ENCODE measurements at places on chromosomes 5 and 9.

DNA sequence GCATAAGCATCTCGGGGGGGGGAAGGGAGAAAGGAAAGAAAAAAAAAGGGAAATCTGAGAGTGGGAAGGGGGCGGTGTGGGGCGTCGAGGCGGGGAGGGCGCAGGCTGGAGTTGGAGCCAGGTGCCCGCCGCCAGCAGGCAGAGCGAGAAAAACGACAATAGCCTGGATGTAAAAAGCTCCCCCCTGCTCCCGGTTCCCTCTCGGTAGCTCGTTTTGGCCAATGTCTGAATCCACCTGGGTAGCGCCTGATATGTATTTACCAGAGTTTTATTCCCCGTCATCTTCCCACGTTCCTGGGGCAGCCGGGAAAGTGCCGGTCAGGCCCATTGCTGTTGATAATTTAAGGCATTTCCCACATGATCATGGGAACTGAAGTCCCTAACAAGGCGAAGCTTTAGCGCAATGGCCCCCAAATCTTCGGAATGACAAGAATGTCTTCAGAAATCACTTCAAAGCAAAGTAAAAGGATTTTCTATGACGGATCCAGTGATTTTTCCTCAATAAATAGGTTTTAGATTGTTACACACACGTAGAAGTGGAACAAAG lies 3.0 kb upstream of the OTP start:
- DNase-seq, result no peak

GRCh38 chr5:181059297-181060230 lies 19.5 kb downstream of the BTNL9 start:
- DNase-seq, result peak; percentile 60

GRCh38 chr5:112686675-112687074 lies 51.0 kb upstream of the APC start:
- DNase-seq, result peak; percentile 66

GRCh38 chr9:36980148-36980974 lies 53.7 kb downstream of the PAX5 start:
- peak; percentile 71 for DNase-seq

GRCh38 chr9:18861609-18862544 lies 171.1 kb downstream of the SAXO1 start:
- DNase-seq, result peak; percentile 22

DNA sequence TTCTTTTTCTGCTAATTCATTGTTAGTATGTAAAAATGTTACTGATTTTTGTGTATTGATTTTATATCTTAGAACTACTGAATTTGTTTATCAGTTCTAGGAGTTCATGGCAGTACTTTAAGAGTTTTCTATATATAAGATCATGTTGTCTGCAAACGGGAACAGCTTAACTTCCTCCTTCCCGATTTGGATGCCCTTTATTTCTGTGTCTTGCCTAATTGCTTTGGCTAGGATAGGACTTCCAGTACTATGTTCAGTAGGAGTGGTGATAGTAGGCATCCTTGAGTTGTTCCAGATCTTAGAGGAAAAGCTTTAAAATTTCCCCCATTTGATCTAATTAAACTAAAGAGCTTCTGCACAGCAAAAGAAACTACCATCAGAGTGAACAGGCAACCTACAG lies 20.1 kb downstream of the RCL1 start:
- DNase-seq, result no peak

Data from glutamatergic neuron (in vitro differentiated cells).